Esophagus muscularis mucosa (tissue), 4 donors: ENCODE measurements at places on chromosomes 5 and 9. TPM values are rescaled to one million over a fixed set of nuclear protein-coding genes. Genes with fewer than 3 reads are reported as not detected.

GRCh38 chr5:74099538-74100267, 473.7 kb downstream of the ARHGEF28 start:
- no peak for DNase-seq

- no peak for DNase-seq
Measured at GRCh38 chr9:10434412-10434811, 178.4 kb downstream of the PTPRD start.

- no peak for DNase-seq
Measured at GRCh38 chr5:109989994-109990722, 300.4 kb downstream of the MAN2A1 start.

- no peak for DNase-seq
Measured at GRCh38 chr5:98779264-98779877, 5.9 kb downstream of the RGMB start.

DNA sequence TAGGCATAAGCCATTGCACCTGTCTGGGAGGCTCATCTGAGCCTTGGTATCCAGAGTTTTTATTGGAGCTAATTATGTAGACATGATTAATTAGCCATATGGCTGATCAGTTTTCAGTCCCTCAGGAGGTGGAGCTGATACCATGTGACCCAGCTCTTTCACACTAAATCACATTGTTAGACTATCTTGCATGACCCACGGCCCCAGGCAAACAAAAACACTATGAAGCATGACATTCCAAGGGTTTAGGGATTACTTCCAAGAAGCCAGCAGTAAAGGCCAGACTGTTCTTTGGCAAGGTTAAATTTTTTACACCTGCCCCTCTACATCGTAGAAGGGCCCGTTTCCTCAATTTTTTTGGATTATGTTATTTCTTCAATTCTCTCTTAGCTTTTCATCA, 5.0 kb upstream of the C5orf24 start:
- DNase-seq: no peak

DNA sequence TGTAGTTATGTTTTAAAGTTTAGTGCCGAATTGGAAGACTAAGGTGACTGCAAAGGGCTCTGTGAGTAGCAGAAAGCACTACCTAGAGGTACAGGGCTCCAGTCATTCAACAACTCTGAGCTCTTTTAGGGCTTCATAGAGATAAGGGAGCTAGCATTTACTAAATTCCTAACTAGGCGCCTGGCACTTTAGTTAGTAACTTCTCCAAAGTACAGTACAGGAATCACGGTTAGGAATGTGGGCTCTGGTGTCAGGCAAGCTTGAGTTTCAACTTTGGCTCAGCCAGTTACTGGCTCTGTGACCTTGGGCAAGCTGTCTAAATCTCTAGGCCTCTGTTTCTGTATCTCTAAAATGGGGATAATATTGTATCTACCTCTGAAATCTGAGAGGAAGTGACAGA, 115.3 kb downstream of the SLIT3 start:
- no peak for DNase-seq

GRCh38 chr5:77696120-77696519, 57.6 kb upstream of the OTP start:
- DNase-seq: no peak

- no peak for DNase-seq
Measured at GRCh38 chr5:138661291-138661960, 86.2 kb upstream of the HSPA9 start.

DNA sequence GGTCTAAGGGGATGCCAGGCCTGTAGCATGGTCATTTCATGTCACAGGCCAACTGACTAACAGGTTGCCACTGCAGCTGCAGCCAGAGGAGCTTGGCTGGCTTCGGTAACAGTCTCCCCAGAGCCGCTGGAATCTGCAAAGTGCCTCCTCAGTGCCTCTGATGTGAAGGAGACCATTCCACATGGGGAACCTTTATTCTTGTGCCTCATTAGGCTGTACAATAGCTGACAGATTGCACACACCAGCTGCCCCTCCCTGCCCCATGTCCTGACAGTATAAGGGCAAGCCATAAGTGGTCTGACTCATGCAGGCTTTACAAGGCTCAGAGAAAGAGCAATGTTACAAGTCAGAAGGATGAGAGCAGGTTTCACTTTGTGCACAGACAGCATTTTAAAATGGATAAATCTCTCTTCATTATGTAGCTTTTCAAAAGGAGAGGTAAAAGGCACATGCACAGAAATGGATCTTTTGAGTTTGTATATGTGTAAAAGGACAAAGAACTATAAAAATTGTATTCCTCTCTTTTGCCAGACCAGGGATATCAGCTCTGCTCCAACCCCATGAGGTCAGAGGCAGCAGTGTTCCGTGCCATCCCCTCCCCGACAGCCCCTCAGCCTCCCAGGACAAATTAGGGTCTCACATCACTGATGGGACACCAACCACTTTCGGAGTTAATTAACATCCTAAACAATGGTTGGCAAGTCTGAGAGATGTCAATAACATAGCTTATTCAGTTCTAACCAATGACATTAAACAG, 467.8 kb downstream of the TMEM232 start:
- DNase-seq: no peak

GRCh38 chr5:62779010-62779422, 200.4 kb downstream of the LRRC70 start:
- DNase-seq: no peak

- no peak for DNase-seq
Measured at GRCh38 chr5:75668445-75668844, 48.8 kb downstream of the POC5 start.

DNA sequence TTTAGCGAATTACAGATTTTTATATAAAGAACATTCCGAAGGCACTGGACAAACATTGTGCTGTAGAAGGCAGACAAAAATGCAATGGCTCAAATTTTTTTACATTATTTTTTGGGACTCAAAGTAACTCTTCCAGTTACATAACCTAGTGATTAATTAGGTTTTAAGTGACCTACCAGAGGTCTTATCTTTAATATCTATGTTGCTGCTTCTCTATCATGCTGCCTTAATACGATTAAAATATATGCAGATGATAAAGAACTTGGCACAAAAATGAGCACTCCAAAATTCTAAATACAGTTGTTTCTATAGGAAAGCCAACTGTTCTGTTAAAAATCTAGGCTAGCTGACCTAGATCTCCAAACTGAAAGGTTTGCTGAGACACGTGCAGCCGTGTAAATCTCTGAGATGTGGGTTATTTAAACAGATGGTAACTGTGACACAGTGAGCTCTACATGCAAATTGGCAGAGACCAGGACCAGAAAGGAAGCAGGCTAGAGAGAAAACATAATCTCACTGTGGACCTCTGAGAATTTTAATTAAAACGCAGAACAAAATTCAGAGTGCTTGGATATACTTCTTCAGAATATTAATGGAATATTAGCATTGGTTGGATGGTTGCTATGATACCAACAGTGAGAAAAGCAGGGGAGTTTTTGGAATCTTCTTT, 56.2 kb downstream of the CAMK4 start:
- DNase-seq: no peak

DNA sequence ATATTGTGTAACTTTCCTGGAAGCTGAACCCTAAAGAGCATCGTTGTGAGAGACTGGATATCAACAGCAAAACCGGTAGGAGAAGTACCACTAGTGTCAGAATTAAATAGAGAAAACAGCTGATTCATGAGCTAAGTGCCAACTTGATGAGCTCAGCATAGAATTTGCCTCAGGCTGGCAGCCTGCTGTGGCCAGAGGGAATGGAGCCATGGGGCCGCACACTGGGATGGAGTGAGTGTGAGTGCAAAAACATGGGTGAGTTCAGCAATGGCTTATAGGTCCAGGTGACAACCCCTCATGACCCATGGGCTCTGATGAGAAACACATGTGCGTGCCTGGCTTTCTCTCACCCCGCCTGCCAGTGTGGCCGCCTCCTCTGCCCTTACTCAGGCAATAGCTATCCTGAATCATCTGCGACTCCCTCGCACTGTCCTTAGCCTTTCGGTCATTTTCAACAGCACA, 25.4 kb downstream of the ADAMTS16 start:
- no peak for DNase-seq

DNA sequence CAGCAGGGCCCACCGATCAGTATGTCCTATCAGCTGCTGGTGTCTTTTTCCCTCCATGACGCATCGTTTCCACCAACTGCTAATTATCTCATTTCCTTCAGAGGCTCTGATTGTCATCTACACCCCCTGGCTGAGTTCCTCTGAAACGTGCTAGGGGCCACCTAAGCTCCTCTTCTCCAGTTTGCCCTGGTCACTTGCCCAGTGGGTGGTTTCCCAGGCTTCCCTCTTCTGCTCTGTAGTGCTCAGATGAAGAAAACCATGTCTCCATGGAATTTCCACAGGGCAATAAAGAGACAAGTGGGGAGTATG, 65.3 kb downstream of the TSTD2 start:
- DNase-seq: no peak

GRCh38 chr5:77337686-77338085, 127.2 kb downstream of the PDE8B start:
- no peak for DNase-seq

DNA sequence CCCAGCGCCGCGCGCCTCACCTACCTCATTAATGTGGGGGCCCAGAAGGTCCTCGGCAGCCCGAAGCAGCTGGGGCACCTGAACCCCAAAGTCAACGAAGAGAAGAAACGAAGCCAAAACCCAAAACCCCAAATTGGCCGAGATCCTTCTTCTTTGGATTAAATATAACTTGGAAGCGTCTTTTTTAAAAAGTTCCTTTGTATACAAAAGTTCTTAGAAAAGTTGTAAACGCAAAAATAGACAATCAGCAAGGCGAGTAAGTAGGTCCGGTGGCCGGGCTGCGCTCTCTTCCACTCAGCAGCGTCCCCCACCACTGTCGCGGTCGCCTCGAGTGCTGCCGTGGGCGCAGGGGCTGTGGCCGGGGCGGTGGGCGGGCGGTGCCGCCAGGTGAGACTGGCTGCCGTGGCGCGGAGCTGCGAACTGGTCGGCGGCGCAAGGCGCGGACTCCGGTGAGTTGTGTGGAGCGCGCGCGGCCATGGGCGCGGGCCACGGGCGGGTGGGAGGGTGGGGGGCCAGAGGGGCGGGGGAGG, 360 bp downstream of the KLF4 start:
- no peak for DNase-seq

DNA sequence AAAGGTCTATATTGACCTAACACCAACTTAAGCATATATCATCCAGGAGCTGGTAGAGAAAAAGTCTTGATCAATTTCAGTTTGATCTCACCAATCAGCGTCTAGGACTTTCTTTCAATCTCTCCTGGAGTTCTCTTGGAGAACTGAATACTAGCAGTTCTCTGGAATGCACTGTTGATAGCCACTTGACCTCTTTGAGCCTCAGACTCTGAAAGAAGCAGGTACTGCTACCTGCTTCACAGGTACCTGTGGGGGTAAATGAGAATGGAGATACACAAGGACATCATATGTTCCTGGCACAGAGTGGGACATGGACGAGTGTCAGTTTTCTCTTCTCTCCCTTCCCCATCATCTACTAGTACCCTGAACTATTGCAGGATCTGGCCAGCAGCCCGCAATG, 16.0 kb downstream of the CMYA5 start:
- no peak for DNase-seq

DNA sequence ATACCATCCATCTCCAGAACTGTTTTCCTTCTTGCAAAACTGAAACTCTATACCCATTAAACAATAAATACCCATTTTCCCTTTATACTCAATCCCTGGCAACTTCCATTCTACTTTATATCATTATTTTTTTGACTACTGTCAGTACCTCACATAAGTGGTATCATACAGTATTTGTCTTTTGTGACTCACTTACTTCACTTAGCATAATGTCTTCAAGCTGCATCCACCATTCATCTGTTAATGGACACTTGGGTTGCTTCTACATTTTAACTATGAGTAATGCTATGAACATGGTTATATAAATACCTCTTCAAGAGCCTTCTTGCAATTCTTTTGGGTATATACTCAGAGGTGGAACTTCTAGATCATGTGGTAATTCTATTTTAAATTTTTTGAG, 11.6 kb upstream of the TYRP1 start:
- no peak for DNase-seq

DNA sequence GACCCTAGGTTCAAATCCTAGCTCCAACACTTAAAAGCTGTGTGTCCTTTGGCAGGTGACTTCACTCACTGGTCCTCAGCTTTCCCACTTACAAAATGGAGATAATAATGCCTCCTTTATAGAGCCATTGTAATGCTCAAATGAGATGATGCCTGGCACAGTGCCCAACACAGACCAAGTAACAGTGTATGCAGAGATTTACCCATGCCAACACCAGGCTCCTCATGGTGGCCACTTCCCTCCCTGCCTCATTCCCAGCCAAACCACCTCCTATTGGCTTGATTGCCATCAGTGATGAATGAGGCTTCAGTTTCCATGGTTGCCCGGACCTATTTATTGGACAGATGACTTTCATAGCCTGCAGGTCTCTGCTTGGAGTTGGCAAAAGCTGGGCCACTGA, 469.4 kb downstream of the CDK5RAP2 start:
- DNase-seq: no peak

- no peak for DNase-seq
Measured at GRCh38 chr5:179607160-179607931, 16.1 kb downstream of the HNRNPH1 start.

DNA sequence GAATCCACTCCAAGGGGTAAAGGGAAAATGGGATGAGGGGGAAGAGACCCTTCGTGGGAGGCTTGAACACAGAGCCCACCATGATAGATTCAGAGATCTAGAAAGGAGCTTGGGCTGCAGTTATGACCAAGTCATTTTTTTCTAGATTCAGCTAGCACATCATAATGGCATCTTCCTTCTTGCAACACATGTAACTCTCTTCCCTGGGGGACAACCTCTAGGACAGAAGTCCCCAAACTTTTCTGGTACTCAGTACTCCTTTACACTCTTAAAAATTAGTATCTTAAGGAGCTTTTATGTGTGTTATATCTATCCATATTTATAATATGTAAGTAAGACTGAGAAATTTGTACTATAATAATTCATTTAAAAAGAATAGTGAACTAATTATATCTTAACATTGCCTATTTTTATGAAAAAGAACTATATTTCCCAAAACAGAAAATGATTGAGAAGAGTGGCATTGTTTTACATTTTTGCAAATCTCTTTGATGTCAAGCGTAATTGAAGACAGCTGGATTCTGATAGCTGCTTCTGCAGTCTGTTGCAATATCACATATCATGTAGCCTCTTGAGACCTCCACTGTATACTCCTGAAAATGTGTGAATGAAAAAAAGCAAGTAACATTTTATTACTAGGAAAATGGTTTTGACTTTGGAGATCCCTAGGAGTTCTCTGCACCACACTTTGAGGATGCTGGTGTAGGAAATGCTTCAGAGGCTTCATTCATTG, 875 bp downstream of the ACO1 start:
- DNase-seq: no peak

- no peak for DNase-seq
Measured at GRCh38 chr5:167870055-167870454, 421.4 kb upstream of the WWC1 start.

PFN3 gene
- total RNA-seq: not detected

SNAPC3 gene
- total RNA-seq: 26.3 TPM

CEL gene
- total RNA-seq: 0.42 TPM

IL9 gene
- not detected for total RNA-seq

ASPN gene
- 9.1 TPM for total RNA-seq

PCDHA12 gene
- 3.3 TPM for total RNA-seq

ISL1 gene
- total RNA-seq: not detected

TPM2 gene
- total RNA-seq: 11,059 TPM

PLPP6 gene
- 3.8 TPM for total RNA-seq

TEK gene
- total RNA-seq: 17.4 TPM

C9orf153 gene
- not detected for total RNA-seq

NTNG2 gene
- total RNA-seq: 1.5 TPM

ANKRD34B gene
- not detected for total RNA-seq
